ENCODE measurements at places on chromosomes 7 and 10.

DNA sequence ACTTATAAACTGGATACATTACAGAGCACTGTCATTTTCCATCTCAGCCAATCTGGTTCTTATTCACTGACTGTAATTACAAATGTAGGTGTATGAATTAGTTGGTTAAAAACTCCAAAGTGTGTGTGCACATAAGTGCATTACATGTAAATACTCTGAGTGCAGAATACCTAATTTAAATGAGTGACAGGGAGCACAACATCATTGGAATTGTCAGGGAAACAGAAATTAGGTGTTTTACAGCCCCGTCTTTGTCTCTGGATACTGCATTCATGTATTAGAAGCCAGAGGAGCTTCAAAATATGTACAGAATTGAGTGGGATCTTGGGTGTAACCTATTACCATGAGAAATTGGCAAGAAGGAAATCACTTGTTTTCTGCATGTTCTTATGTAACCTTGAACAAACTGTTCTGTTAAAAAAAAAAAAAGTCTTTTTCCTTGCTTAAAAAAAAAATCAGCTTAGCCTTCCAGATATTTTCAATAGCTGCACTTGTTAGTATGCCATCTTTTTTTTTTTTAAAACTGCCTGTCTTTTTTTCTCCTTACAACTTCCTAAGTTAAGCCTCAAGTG lies 31.1 kb downstream of the CELF2 start:
- no peak for DNase-seq

DNA sequence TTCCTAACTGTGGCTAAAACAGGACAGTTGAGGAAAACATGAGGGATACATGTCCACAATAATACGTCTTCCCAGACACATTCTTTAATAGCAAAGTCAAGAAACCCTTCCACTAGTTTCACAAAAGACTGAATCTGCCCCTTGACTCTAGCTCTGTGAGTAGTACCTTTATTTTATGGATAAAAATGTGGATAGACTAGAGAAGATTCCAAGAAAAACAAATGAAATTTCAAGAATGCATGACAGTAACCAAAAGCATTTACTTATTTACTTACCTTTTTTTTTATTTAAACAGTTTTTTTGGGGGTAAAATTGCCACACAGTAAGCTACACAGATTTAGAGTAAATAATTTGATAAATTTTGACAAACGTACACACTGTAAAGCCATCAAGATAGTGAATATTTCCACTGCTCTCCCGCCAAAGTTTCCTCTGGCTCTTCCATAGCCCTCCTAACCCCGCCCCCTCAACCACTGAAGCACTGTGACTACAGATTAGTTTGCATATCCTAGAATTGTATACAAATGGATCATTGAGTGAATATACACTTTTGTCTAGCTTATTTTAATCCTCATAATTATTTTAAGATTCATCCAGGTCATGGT lies 420.4 kb upstream of the ZMIZ1 start:
- DNase-seq: peak; percentile 53

DNA sequence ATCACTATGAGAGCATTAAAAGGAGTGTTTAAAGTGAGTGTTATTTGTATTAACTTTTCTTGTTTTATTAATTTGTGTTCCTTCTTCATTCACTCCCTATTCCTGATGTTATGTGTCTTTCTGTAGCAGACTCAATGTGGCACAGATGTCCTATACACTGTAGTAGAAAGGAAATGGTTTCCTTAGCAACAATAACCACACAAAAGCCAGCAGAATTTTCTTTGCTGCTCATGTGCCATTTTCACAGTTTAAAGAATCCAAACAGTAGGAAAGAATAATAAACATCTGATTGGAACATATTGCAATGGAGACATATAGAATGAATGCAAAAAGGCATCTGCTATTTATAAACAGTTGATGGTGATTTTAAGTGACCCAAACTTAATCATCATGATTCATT lies 763.6 kb downstream of the PHTF2 start:
- DNase-seq: peak; percentile 46

DNA sequence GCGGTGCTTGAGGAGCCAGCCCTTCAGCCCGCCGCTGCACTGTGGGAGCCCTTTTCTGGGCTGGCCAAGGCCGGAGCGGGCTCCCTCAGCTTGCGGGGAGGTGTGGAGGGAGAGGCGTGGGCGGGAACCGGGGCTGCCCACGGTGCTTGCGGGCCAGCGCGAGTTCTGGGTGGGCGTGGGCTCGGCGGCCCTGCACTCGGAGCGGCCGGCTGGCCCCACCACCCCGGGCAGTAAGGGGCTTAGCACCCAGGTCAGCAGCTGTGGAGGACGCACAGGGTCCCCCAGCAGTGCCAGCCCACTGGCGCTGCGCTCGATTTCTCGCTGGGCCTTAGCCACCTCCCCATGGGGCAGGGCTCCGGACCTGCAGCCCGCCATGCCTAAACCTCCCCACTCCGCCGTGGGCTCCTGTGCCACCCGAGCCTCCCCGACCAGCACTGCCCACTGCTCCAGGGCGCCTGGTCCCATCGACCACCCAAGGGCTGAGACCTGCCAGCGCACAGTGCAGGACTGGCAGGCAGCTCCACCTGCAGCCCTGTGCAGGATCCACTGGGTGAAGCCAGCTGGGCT lies 9.5 kb upstream of the GSTO1 start:
- DNase-seq: no peak

DNA sequence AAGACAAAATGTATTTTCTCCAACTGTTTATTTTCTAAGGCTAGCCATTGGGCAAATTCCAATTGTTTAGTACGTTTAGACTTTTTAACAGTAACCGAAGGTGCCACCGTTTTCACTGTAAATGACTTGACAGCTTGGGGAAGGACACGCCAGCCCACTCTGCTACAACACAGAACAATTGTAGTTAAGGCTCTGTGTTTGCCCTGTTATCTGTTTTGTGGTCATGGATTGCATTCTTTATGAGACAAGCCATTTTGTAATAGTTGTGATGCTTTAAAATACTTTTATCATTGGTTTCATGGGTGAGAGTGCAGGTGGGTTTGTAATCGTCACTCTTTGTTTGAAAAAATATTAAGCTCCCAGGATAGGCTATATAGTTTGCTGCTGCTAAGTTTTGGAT lies 6.6 kb upstream of the PITRM1 start:
- DNase-seq: no peak

GRCh38 chr10:60099998-60100747 lies 193.8 kb upstream of the CCDC6 start:
- peak; percentile 70 for DNase-seq

GRCh38 chr7:155788616-155789000 lies 23.7 kb downstream of the SHH start:
- no peak for DNase-seq

- DNase-seq: no peak
Observed at GRCh38 chr10:70682920-70683600, 10.8 kb downstream of the ADAMTS14 start.

DNA sequence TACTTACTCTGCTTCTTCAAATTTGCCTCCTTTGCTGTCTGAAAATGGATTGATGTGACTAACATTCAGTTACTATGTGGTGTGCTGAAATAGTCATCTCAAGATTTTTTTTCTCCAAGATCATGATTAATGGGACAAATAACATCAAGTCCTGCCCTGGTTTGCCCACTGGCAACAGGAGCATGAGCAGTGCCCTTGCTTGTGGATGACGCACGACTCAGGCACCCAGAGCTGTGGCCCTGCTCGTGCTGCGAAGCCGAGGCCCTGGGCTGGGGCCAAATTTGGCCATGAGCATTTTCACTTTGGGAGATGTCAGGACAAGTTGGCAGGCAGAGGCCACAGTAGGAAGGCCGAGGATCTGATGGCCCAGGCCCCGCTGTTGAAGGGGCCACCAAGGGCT lies 239.8 kb upstream of the IGFBP3 start:
- DNase-seq: no peak

GRCh38 chr7:148095066-148095465 lies 495.5 kb upstream of the C7orf33 start:
- no peak for DNase-seq

DNA sequence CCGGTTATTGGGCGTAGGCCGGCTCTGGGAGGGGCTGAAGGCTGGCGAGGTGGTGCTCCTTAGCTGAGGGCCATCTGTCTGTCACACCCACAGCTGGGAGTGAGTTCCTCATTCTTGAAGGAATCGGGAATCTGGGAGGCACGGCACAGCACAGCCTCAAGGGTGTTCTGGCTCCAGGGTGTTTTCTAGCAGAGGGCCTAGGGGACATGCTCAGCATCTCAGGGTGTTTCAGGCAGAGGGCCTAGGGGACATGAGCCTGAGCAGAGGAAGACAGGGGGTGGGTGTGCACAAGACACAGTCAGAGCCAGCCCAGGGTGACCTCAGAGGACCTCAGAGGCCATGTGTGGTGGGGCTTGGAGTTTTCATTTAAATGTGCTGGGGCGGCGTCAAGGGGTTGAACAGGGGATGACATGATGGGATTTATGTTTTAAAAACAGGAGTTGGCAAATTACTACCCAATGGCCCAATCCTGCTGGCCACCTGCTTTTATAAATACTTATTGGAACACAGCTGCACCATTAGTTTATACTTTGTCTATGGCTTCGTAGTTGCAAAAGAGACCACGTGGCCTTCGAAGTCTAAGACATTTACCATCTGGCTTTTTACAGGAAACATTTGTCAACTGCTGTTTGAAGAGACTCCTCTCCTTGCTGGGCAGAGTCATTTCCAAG lies 121.6 kb downstream of the PRKAG2 start:
- peak; percentile 57 for DNase-seq

GRCh38 chr10:17112566-17112965 lies 17.0 kb downstream of the CUBN start:
- no peak for DNase-seq

GRCh38 chr7:149021725-149022062 lies 6.6 kb downstream of the PDIA4 start:
- no peak for DNase-seq

DNA sequence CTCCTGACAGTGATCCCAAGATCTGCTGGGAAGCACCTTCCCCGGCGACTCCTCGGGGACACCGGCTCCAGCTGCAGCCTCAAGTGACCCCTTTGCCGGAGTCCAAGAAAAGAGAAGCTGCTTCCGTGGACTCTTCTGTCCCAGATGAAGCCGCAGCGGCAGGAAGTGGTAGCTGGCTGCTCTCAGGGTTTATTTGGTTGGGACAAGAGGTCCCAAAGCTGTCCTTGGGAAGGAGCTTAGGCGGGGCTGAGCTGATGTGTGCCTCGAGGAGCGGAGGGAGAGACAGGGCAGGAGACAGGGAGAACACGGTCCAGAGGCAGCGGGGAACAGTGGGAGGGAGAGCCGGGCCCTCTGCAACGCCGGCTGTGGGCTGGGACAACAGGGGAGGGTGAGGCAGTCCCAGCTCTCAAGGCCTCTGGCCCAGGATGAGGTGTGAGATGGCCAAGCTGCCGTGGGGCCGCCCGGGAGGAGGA lies 13.1 kb upstream of the FAM20C start:
- no peak for DNase-seq

GRCh38 chr7:576524-577277 lies 57.1 kb upstream of the PDGFA start:
- no peak for DNase-seq

GRCh38 chr7:75572396-75572795 lies 80.3 kb downstream of the SPDYE5 start:
- DNase-seq: no peak

GRCh38 chr10:93804200-93804599 lies 46.5 kb downstream of the LGI1 start:
- DNase-seq: no peak

- no peak for DNase-seq
Observed at GRCh38 chr7:28355635-28356319, 56.5 kb upstream of the CREB5 start.

- DNase-seq: no peak
Observed at GRCh38 chr7:133139801-133140200, 57.9 kb upstream of the CHCHD3 start.

DNA sequence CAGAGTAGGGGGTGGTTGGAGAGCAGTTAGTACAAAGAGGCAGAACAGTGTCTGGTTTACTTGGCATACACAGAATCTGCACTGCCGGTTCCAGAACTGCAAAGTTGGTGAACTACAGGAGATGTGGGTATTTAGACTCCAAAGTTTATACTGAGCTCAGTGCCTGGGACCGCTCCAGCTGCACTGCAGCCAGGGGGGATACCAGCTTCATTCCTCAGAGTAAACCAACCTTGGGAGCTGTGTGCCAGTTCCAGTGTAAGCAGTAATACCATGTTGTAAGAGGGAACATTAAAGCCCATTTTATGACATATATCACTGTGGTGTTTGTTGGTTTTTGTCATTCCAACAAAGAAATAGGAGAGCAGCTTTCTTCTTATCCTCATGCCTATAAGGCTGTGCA lies 23.4 kb downstream of the LOXL4 start:
- no peak for DNase-seq

DNA sequence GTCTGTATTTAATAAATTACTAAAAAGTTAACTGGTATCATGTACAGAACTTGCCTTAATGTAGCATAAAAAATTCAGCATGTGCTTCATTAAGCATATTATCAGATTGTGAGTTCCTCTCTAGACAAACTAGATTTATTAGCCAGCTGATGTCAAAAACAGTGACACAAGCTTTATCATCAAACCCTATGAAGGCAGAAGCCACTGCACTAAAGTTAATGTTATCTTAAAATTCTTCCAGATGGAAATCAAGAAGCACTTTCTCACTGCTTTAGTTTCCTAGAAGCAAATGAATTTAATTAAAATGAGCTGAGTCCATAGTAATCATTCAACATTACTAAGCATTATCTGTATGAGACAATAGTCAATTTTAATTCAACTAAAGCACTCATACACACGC lies 96.4 kb downstream of the ARHGAP12 start:
- no peak for DNase-seq

DNA sequence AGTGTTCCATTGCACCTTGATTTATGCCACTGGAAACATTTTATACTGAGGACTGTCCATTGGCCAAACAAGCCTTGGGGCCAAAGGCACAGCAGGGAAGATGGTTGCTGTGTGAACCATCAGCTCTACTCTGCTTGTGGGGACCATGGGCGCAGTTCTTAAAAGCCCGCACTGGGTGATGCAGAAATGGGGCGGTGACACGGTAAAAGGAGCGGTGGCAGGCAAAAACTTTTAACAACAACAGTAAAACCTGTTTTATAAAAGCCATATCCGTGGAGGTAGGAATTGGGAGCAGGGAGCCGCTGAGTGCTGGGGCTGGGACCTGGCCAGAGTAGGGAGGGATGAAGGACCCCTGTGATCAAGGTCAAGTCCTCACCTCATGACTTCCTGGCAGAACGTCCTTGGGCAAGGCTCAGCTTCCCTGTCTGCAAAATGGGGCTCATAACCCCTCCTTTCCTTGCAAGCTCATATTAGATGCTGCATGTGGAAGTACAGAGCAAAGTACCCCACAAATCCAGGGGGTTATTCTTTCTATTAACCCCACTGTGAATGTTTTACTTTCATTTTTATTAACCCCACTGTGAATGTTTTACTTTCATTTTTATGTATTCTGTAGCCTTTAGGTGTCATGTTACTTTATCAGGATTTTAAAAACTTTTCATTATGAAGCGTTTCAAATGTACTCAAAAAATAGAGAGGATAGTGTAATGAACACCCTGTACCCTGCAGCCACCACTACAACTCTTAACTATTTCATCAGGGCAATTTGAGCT lies 78.3 kb downstream of the GRK5 start:
- no peak for DNase-seq

- DNase-seq: no peak
Observed at GRCh38 chr7:4655311-4655710, 26.8 kb upstream of the FOXK1 start.

Data from fibroblast of skin of scalp (primary cell).